Activated T-helper 1 cell treated with anti-CD3 and anti-CD28 coated beads, Interleukin-2, amount 50 U/mL, for 16 hours (primary cell): ENCODE measurements at places on chromosomes 2 and 18.

GRCh38 chr2:55056024-55056521 is 5.8 kb upstream of the RTN4 start:
- DNase-seq = no peak

DNA sequence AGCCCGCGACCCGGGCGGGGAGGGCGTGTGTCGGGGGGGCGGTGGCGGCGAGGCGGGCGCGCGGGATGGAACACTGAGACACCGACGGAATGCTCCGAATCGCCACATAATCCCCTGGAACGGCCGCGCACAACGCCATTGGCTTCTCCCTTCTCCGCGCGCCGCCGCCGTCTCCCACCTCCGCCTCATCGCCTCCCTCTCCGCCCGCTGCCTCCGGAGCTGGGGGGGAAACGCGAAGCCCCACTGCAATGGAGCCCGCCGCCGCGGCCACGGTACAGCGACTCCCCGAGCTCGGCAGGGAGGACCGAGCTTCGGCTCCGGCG is at the start of gene PHLPP1:
PHLPP1 (plus strand) TSS at position 106 of the 323 bp plus-strand sequence; CDS start at position 249, 143 bp downstream.
- DNase-seq = no peak

- DNase-seq = no peak
Measured at GRCh38 chr18:49617865-49618264, 56.0 kb downstream of the LIPG start.

GRCh38 chr2:71613953-71614925 is 160.9 kb downstream of the DYSF start:
- no peak for DNase-seq

DNA sequence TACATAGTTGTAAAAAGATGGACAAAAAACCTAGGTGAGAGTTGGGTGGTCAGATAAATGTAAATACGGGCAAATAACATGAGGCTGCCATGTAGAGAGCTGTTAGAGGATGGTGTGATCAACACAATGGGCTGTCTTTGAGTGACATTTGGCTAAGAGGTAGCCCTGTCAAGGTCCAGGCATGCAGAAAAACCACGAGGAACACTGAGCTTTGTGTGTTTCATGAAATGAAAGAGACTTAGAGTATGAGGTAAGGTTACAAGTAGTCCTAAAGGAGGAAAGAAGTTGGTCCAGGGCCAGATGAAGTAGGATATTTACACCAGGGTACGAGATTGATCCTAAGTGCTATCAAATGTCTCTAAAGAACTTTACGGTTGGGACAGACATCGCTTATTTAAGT is 160.9 kb downstream of the RDH14 start:
- no peak for DNase-seq

DNA sequence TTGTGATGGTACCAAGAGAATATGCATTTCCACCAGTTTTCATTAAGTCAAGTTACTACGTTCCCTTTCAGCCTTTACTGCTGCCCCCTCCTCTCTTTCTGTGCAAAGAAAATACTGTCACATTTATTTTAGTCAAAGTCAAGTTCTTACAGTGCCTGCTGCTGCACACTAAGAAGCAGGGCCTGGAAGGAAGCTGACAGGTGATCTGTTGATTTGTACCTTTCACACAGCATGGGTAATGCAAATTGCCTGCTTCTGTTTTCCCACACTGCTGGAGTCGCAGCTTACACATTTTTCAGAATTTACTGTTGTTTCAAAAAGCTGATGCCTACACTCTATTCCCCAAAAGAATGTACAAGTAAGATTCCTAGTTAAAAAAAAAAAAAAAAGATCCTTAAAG is 48.7 kb upstream of the CD226 start:
- DNase-seq = no peak

GRCh38 chr2:218744615-218745014 is 34.0 kb downstream of the TTLL4 start:
- no peak for DNase-seq

GRCh38 chr2:36459725-36460137 is 104.2 kb downstream of the CRIM1 start:
- DNase-seq = no peak

- DNase-seq = no peak
Measured at GRCh38 chr2:12442476-12442847, 274.3 kb upstream of the TRIB2 start.

GRCh38 chr2:147025646-147026585 is 818.9 kb upstream of the ACVR2A start:
- no peak for DNase-seq

- no peak for DNase-seq
Measured at GRCh38 chr2:24652265-24653182, 140.7 kb downstream of the PTRHD1 start.

- DNase-seq = peak; percentile 32
Measured at GRCh38 chr18:74496508-74497323, 553 bp downstream of the CNDP2 start.

DNA sequence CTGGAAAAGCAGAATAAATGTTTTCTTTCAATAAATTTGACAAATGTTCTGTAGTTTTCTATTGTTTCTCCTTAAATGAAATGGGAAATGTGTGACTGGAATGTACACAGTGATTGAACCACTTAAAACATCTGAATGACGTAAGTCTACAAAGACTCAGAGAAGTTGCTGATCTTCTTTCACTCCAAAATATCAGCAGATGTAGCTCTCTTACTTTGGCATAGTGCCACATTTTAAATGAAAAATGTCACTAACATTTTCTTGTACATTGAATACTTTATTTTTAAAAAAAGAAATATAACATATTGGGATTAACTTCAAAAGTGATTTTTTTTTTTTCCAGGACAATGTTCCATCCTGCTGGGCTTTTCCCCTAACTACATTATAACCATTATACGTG is 565.6 kb downstream of the TMEM182 start:
- no peak for DNase-seq
